ENCODE measurements at places on chromosomes 6 and 20.

DNA sequence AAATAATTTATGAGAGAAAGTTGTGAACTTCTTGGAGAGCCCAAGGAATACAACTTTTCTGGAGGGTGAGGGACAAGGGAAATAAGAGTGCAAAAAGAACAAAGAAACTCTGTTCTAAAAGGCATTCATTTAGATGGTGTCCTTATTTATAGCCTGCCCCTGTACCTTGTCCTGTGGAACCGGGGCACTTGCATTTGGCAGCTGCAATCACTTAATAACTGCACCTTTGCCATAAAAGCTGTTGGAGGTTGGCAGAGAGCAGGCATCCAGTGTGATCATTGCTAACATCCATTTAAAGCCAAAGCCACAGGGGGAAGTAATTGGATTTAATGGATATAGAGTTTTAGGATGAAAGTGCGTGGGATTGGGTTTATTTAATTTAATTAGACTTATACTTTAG, 50.8 kb upstream of the SGK1 start:
- no peak for DNase-seq

DNA sequence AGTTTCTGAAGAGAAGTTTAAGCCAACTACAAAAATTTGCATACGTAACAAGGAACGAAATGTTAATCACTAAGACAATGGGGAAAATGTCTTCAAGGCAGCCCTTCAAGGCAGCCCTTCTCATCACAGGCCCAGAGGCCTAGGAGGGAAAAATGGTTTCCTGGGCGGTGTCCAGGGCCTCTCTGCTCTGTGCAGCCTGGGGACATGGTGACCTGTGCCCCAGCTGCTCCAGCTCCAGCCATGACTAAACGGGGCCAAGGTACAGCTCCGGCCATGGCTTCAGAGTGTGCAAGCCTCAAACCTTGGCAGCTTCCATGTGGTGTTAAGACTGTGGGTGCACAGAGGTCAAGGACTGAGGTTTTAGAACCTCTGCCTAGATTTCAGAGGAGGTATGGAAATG, 325.1 kb downstream of the FRK start:
- no peak for DNase-seq

- DNase-seq, result no peak
Measured at GRCh38 chr20:20102163-20102562, 49.8 kb downstream of the CFAP61 start.

DNA sequence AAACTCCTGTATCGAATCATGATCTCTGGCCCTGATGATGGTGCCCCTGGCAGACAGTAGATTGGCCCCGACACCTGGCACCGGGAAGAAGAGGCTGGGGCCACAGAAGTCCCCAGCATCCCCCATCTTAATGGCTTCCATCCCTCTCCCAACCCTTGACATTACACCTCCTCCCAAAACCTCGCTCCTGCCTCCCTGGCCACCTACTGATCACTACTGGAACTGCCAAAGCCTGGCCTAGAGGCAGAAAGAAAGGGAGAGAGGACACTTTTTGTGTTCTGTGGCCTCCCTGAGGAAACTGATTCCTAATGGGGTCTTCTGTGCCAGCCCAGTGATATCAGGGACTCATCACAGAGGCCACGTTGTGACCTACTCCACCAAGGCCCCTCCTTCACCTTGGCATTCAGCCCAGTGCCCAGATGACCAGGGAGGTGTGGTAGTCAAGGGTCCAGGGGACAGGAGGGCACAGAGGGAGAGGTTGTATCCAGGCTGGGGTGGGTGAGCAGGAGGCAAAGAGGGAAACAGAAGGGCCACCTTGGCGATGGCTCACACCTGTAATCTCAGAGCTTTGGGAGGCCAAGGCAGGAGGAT, 6.1 kb downstream of the C20orf173 start:
- no peak for DNase-seq

GRCh38 chr6:143607168-143607567, 70.6 kb upstream of the PHACTR2 start:
- no peak for DNase-seq

DNA sequence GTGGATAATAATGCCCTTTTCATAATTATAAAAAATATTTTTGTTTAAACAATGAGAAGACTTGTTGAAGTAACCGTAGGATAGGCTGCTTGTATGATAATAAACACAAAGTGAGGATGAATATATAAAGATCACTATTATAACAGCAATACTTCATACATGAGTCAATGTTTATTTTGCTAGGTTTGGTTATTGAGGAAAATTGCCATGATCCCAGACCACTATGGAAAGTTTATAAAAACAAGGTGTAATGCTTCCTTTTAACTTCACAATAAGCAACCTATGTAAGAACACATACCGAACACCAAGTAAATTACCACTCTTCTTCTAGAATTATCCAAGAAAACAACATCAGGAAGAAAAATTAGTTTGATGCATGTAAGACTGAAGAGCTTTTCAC, 495.3 kb upstream of the RNF217 start:
- no peak for DNase-seq

GRCh38 chr6:31545291-31545690, 1.1 kb downstream of the ATP6V1G2 start:
- no peak for DNase-seq
